ENCODE measurements at places on chromosomes 13 and 19.

- no peak for DNase-seq
Measured at GRCh38 chr19:23254141-23254910, 4.1 kb upstream of the ZNF724 start.

DNA sequence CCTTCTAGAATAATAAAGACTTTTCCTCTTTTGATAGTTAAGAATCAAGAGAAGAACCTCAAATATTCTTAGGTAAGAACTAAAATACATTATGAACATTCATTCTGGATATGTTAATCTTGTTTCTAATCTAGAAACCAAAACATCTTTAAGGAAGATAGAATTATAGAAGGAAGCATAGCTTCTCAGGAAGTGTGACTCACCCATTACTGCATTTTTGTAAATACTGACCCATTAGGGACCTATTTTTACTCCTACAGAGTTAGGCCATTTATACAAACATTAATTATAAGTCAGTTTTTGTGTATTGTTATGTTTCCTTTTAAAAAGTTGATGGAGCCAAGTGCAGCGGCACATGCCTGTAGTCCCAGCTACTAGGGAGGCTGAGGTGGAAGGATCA lies 147.1 kb downstream of the NUFIP1 start:
- DNase-seq = no peak

DNA sequence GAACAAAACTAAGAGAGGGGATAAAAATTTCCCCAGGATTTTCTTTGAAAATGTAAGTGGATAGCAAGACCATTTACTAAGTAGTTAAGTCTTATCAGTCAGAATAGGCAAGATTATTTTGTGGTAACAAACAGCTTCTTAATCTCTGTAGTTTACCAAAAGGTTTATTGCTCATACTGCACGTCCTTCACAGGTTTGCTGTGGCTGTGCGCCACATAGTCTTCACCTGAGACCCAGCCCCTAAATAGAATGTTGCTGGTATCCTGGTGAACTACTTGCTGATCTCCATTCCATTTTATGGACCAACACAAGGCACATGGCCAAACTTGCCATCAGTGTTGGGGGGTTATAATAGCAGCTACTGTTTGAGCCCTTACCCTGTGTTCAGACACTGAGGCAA lies 44.6 kb downstream of the FNDC3A start:
- DNase-seq = no peak

DNA sequence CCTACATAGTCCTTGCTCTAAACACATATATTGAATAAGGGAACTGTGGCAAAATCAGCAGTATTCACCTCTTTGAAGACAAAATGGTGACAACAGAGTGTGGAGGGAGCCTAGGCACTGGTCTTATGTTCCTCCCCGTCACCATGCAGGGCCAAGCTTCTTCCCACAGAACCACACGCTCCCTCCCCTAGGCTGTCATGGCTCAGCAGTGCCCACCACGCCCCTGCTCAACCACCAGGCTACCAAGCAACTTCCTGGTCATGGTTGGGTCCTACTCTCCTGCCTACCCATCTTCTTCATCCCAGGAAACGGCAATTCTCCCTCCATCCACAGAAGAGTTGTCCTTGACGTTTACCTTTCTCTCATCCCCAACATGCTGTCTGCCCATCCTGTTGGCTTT lies 126.1 kb downstream of the CRYL1 start:
- DNase-seq = no peak

DNA sequence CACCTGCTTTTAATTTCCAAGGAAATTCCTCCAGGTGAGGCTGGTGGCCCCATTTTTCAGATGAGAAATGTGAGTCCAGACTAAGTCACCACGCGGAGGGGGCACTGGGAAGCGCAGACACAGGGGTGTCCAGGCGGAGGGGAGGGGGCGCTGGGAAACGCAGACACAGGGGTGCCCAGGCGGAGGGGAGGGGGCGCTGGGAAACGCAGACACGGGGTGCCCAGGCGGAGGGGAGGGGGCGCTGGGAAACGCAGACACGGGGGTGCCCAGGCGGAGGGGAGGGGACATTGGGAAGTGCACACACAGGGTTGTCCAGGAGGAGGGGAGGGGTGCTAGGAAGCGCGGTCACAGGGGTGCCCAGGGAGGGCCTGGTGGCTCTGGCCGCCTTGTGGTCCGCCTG lies 3.5 kb downstream of the GRK1 start:
- no peak for DNase-seq

DNA sequence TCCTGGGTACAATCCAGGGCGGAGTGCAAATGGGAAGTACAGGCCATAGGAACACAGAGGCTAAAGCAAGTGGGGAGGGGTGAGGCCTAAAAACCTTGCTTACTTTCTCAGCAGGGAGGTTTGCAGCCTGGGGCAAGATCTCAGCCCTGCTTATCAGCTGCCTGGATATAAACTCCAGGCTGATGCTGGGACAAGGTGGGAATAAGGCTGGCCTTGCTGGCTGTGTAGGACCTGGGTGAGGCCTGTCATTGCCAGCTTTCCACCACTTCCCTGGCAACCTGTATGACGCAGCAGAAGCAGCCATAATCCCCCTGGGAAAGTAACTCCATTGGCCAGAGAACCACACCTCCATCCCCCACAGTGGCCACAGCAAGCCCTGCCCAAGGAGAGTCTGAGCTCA lies 279.1 kb upstream of the ATXN8OS start:
- DNase-seq = no peak

DNA sequence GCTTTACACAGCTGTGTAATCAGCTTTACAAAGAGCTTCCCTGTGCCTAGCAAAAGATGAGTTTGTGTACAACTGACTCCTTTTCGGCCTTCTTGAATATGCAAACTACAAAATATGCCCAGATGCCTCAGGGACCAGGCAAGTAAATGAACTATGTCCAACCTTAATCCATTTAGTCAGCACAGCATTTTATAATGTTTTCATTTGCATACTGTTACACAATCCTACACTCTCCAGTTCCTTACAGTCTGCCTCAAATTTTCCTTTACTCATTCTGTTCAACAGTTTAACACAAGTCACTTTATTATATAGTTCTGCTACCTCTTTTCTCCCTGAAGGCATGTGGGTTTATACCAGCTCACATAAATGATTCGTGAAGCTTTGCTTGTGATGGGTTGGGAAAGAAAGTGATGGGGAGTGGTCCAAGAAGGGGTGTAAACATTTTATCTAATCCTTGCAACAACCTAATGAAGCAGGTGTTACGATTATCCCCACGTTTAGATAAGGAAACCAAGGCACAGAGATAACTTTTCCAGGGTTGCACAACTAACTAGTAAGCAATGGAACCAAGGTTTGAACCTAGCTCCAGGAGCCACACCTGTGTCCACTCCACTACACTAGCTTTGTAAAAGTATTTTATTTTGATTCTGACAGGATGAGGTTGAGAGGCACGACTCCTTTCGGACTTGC lies 3.3 kb upstream of the USP12 start:
- DNase-seq = no peak

GRCh38 chr13:99617474-99618255 lies 116.4 kb downstream of the TM9SF2 start:
- no peak for DNase-seq

All from activated T-helper 1 cell treated with anti-CD3 and anti-CD28 coated beads, Interleukin-2, amount 50 U/mL, for 16 hours (primary cell).